ENCODE measurements at places on chromosomes 5 and 9.

DNA sequence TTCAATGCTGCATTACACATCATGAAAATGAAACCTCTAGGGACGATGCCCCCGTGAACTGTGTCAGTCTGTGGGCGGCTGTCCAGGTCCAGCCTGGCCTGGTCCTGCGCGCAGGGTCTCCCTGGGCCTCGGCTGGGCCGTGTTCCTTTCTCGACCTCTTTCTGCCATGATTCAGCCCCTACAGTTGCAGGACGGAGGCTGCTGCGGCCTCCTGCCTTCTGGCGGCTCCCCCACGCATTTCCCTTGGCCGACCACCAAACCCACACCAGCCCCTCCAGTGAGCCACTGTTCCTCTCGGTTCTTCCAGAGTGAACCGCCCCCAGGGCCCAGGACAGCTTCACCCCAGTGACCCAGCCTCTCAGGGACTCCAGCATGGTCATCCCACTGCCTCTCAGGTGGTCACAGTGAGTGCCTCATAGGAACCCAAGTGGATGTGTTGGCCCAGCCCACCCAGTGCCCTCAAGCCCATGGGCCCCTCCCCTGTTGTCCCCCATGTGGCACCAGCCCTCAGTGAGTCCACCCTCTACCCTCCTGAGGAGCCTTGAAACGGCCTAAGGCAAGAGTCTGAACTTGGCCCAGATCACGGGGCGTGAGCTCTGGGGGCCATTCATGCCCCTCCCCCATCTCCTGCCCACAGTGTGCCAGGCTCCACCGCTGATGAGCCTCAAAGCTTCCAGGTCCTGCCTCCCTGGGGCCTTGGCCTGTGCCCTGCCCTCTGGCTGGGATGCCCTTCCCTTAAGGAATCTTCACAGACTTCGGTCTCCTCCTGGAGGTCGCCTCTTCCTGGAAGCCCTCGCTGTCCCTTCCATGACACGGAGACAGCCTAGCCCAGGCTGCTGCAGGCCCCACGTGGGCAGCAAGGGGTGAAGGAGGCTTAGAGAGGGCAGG is 10.0 kb upstream of the CLIC3 start:
- DNase-seq = no peak

DNA sequence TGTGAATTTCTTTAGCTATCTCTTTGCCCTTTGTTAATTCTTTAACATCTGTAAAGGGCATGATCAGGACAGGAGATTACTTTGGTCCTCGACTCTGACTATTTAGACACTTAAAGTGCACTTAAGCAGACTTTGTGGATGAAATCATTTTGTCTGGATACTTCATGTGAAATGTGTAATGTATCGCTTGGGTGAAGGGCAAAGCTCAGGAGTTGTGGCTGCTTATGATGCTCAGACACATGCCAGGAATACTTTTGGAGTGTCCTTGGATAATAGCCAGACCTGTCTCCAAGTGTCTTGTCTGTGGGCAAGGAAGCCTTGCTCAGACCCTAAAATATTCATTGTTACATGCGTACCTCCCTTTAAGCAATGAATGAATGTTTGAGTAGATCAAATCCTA is 87.8 kb downstream of the RAI14 start:
- no peak for DNase-seq

DNA sequence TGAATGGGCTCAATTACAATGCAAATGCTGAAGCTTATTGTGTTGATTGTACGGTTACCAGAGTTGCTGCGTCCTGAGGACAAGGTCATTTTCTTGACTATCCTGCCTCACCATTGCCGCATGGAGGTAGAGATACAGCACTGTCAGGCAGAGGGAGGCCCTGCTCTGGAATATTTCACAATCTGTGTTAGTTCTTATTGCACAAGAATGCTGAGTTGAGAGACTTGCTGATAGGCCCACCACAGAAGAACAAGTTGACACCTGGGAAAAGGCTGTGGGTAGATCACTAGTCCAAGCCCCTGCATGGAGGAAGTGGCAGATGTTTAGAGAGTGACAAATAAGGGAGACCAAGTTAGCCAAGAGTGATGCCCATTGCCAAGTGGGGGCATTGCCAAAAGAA is 344.5 kb upstream of the ITGA1 start:
- no peak for DNase-seq

DNA sequence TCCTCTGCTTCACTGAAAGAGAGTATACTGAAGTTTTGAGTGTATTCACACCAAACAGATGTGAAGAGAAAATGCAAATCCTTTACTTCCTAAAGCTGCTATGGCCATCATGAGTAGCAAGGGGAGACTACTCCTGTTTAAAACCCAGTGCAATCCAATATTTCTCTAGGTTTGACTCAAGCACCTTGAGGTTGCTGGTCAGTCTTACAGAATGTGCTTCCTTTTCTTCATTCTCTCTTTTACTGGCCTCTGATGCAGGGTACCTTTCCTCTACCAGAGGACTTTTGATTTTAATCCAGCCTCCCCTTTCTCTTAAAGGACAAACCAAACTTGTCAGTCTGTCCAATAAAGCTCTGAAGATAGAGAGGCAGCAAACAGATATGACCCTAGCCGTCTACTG is 98.1 kb upstream of the TLE4 start:
- no peak for DNase-seq

- DNase-seq = no peak
Measured at GRCh38 chr9:86526021-86526420, 171.8 kb upstream of the TUT7 start.

DNA sequence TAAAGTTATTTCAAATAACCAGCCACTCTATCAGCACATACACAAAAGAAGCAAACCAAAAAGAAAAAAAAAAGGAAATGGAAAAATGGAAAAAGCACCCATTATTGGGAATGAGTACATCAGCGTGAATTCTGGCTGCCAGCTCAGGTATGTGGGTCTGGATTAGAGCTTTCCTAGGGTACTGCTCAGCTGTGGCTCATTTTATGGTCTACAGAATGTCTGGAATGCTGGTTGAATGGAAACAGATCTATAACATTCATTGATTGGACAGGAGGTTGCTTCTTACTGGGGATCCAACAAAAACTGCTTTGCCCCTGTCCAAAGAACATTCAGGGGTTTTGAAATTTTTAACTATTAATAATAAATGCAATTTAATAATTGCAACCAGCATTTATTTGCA is 3.9 kb upstream of the CAST start:
- DNase-seq = no peak

GRCh38 chr9:125829743-125830142 is 82.6 kb downstream of the PBX3 start:
- DNase-seq = no peak

DNA sequence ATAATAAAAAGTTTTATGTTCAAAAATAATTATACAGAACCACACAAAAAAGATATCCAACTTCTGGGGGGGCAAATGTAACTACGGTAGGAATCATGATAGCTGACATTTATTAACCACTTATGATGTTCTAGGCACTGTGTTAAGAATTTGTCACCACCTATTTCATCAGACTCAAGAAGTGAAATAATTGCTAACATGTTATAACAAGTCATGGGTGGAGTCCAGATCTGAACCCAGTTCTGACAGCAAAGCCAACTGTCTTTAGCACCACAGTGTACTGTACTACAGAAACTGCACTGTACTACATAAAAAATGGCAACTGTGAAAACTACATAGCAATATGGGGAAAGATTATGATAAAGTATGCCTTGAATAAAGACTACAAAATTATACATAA is 3.0 kb upstream of the SAP30L start:
- no peak for DNase-seq

- DNase-seq = no peak
Measured at GRCh38 chr5:181098762-181099601, 32.0 kb downstream of the OR2V1 start.

GRCh38 chr5:16245956-16246355 is 66.4 kb upstream of the MARCHF11 start:
- DNase-seq = no peak

GRCh38 chr9:132087438-132088030 is 7.9 kb upstream of the MED27 start:
- no peak for DNase-seq

DNA sequence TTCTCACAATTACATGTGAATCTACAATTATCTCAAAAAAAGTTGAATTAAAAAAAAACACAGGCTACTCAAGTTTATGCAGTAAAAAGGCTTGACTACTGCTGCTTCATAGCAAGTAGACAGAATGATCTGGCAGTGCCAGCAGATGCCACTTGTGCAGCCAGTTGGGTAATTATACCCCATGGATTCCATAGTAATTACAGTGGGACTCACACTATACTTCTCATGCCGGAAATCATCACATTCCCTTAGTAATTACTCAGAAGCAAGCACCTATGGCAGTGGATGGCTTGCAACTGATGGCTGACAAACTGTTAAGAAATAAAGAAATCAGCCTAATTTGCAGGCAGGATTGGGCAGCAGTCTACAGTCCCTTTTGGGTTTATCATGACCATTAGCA is 463.2 kb upstream of the KLF4 start:
- DNase-seq = no peak

DNA sequence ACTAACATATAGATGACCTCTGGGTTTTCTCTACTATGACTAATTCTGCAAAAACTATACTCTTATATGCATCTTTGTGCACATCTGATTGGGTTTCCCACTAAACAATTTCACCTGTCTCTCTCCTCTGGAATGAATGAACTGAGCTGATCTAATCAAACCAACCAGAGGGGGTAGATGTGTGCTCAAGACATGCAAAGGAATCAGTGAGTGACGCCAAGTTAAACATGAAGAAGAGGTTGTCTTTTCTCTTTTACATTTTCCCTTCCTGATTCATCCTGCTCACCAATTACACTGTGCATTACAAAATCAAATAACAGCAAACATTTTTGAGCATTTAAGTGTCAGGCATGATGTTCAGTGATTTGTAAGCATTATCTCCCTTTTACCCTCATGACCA is 29.6 kb upstream of the GRXCR2 start:
- no peak for DNase-seq

GRCh38 chr9:96117398-96118080 is 184.4 kb downstream of the HSD17B3 start:
- no peak for DNase-seq
